ENCODE measurements at places on chromosomes 5 and 9.

DNA sequence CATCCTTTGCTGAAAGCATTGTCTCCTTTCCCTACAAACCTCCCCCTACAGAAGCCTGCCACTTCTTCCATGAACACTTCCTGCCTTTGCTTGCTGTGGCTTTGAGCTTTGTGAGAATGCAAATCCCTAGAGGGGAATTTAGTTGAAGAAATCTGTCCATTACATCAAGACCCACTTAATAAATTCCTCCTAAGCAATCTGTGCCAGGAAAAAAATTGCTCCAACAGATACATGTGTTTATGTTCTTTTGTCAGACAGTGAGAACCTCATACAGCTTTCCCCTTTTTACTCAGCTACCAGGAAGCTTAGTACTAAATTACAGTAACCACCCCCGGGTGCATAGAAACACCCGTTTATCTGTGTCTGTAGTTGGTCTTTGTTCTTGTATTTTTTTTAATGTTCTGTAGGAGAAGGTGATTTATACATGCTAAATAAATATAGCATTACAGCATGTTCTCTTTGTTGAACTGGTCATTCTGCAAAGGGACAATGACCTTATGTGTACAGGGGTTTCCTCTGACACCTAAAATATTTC lies 43.9 kb downstream of the SH3TC2 start:
- no peak for DNase-seq

DNA sequence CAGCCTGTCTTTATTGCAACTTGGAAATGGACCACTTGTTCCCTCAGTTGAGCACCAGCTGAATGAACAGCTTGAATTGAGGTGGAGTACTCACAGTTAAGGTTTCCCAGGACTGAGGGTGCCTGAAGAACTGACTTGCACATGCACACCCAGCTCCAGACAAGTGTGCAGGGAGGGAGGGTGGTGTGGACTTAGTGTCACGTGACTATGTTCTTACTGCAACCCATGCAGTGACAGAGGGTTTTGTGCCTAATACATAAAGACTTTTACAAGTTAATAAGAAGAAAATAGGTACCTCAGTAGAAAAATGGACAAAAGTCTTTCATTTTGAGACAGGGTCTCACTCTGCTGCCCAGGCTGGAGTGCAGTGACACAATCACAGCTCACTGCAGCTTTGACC lies 18.0 kb downstream of the BARX1 start:
- no peak for DNase-seq

- no peak for DNase-seq
Observed at GRCh38 chr9:130634191-130634768, 30.1 kb upstream of the PRDM12 start.

GRCh38 chr5:163815240-163815791 lies 309.9 kb downstream of the MAT2B start:
- no peak for DNase-seq

GRCh38 chr5:61578858-61579503 lies 246.9 kb downstream of the ZSWIM6 start:
- no peak for DNase-seq

DNA sequence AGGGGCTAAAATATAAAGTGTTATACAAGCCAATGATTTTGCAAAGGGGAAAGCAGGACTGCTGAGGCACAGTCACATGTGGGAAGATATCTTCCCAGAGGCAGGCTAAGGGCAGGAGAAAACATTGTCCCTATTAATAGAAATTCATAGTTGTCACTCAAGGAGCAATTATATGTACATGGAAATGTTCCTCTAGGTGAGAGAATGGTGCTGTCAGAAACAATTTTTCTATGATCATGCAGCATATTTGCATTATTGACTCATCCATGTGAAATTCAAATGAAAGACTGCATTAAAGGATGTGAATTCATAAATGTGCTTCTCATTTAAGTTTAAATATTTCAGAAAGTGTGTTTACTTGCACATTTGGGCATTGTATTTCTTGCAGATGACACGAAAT lies 775.9 kb upstream of the CDH9 start:
- DNase-seq = peak; percentile 63

DNA sequence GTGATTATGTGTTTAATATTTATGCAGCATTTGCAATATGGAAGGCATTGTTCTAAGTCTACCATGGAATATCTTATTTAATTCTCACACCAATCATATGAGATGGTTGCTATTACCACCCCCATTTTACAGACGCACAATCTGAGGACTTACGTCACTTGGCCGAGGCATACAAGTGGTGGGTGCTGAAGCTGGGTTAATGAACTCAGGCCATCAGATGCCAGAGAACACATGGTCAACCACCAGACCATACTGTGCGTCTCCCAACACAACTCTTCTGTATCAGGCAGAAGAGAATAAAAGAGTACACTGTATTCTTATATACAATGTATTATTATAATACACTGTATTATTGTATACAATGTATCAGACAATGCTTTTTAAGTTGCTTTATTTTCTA lies 59.5 kb downstream of the ZNF366 start:
- no peak for DNase-seq

DNA sequence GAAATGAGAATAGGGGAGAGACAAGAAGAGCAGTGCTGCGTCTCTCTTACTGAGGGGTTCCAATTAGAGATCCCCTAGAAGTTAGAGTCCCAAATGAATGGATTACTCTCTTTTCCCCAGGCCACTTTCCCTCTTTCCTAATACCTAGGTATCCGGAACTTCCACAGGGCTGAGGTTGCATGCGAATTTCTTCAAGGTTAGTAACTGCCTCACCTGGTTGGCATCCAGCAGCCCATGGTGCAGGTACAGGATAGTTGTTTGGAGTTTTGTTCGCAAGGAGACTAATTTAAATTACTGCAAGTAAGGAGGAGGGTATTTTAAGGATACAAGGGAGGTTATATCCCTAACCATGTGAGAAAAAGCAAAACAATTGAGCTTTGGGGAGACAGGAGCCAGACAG lies 52.4 kb upstream of the JAK2 start:
- no peak for DNase-seq

- no peak for DNase-seq
Observed at GRCh38 chr9:29144476-29144875, 1571.2 kb upstream of the C9orf72 start.

- no peak for DNase-seq
Observed at GRCh38 chr5:55865831-55866230, 14.7 kb downstream of the IL31RA start.

DNA sequence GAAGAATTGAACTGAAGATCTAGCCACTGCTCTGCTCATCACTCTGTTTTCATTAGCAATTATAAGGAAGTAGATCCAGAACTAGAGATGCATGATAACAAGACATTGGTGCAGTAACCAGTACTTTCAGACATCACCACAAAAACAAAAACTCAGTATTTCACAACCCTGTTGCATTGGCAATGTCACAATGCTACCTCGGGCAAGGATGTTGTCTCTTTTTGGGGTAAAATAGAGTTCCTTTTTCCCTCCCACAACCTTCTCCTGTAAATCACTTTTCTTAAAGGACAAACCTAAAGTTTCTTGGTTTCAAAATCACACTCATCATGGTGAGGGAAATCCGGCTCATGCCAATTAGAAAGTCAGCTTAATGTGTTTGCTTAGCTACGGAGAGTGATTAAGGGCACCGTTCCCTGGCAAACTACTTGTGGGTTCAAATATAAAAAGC lies 420.1 kb upstream of the MEF2C start:
- no peak for DNase-seq

- DNase-seq = no peak
Observed at GRCh38 chr9:22105005-22105722, 96.1 kb upstream of the CDKN2B start.

DNA sequence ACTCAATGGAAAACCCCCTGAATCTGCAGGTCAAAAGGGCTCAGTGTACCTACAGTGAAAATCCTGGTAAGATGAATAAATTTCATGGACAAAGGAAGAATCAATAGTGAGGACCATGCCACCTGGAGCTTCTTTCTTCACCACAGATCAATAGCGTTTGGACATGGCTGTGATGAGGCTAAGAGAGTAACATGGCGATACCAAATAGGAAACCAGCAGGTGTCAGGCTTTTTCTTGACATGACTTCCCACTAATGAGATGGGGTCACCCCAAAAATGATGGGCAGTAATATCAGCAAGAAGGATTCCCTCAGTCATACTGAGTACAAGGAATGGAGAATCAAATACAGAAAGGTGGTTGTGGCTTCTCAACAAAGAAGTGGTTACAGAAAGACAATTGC lies 208.5 kb upstream of the PLPPR1 start:
- DNase-seq = no peak

- no peak for DNase-seq
Observed at GRCh38 chr5:112663146-112663545, 74.5 kb upstream of the APC start.

- DNase-seq = no peak
Observed at GRCh38 chr5:102853680-102854079, 98.6 kb downstream of the PAM start.

DNA sequence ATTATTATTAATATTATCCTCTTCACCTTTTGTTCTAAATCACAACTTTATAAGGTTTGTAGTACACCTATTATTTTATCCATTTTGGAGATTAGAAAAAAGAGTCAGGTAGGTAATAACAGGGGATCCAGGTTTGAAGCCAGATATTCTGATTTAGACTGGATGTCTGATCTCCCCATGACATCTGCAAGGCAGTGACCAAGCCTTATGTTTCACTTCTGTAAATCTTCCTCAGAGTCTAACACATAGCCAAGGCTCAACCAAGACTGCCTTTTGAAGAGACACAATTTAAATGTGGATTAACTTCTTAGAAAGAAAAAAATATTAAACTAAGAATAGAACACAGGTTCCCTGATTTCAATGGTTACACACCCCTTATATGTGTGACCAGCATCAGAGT lies 44.2 kb downstream of the CETN3 start:
- DNase-seq = no peak

DNA sequence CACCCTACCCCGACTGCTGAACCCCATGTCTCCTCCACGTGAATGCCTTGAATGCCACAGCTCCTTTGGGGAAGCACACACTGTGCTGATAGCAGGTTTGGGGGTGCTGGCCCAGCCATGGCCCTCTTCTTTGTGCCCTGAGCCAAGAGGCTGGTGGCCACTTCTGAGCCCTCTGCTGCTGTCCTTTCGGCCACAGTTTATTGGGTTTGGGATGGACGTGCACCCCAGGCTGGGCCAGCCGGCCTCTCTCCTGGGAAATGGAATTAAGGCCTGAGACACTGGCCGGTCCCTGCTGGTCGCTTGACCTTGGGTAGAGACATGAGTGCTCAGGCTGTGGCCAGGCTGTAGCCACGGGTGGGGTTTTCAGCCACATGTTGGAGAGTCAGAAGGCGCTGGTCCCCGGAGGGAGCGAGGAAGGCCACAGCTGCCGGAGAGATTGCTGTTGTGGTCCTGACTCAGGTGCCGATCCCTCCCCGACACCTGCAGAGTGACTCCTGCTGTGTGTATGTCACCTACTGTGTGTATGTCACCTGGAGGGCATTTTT lies 26.6 kb downstream of the FAM163B start:
- DNase-seq = no peak

DNA sequence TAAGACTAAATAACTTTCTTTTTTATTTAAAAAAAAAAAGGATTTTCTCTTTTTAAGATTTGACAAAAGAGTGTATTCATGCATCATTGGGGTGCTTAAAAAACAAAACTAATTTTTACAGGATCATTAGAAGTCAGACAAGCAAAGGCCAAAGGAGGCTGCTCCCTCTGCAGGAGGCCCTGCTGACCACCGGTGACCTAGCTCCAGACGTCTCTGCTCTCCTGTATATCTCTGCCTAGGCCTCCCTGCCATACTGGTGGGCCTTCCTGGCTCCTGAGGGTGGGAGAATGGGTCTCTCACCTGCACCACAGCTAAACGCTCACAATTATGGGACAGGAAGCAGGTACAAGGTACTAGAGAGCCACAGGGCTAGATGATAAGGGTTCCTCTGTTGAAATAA lies 36.6 kb downstream of the CSF2 start:
- no peak for DNase-seq

DNA sequence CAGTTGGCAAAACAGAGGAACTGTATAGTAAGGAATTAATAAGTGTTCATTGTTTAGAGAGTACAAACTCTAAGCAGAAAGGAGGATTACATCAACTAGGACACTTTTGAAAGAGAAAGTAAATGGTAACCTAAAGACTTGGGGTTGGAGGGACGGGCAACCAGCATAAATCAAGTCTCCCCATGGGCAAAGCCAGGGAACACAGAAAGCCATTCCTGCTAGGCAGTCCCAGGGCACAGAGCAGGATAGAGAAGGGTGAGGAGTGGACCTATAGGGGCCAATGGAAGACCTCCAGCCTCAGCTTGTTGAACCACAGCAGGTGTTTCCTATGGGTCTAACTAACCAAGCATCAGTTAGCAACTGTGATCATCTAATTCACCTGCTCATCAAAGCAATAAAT lies 9.2 kb upstream of the ERAP1 start:
- no peak for DNase-seq

DNA sequence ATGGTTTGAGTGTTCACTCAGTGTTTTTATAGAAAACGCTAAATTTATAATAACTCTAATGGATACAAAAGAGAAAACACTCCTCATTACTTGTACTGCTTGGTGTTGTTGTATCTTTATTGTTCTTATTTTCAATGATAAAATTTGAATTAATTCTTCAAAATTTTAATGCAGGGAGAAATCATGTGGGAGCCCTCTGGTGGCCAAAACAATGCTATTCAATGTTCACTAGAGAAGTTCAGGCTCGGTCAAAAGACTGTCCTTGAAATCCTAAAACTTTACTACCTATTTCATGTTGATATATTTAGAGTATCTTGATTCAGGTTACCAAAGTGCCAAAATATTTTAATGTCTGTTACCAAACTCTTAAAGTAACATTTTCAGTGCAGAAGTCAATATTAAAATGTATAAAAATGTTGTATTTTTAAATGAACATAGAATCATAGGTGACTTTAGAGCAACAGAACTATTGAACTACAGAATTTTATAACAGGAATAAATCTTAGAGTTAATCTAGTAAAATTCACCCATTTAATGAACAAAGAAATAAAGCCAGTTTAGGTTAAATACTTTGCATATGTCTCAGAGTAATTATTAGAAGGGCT lies 1259.8 kb downstream of the PTPRD start:
- DNase-seq = no peak

GRCh38 chr5:125295405-125295872 lies 549.0 kb upstream of the ZNF608 start:
- DNase-seq = no peak

GRCh38 chr5:134100283-134101091 lies 14.0 kb upstream of the TCF7 start:
- DNase-seq = no peak

- no peak for DNase-seq
Observed at GRCh38 chr5:158785397-158785796, 314.3 kb downstream of the EBF1 start.

DNA sequence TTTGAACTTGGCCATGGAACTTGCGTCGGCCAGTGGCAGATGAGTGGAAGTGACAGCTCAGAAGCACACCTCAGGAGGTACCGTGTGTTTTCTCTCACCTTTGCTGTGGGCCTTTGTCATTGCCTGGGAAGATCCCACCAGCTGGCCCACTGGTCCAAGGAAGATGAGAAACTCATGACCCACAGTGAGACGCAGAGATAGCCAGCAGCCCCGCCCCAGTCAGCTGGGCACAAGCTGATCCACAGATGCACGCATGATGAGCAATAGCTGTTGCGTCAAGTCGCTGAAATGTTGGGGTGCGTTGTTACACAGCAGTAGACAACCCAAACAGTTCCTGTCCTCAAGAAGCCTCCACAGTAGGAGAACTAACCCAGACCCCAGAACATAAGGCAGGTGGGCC lies 30.8 kb upstream of the UNC5A start:
- DNase-seq = no peak

- no peak for DNase-seq
Observed at GRCh38 chr9:79768194-79768593, 196.4 kb downstream of the TLE4 start.
